NCI-H1092 (cell line): ENCODE measurements at places on chromosomes 16 and 17.

GRCh38 chr16:78264642-78265041, 165.2 kb downstream of the WWOX start:
- no peak for DNase-seq

- no peak for DNase-seq
Measured at GRCh38 chr17:79427621-79428539, 183.0 kb downstream of the RBFOX3 start.

DNA sequence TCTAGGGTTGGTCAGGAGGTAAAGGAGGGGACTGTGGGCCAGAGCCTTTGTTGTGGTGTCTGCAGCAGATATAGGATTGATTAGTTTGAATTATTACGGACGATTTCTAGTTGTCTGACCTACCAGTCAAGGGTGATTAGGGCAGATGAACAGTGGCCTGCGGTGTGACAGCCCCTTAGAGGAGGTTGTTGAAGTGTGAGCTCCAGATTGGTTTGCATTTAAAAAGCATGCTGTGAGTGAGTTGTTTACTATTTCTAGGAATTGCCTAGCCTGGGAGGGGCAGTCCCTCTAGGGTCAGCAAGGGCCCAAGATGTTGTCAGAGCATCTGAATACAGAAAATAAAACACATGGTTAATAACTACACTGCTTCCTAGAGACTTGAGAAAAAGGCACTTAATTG, 108.8 kb downstream of the ARHGAP44 start:
- DNase-seq: no peak

DNA sequence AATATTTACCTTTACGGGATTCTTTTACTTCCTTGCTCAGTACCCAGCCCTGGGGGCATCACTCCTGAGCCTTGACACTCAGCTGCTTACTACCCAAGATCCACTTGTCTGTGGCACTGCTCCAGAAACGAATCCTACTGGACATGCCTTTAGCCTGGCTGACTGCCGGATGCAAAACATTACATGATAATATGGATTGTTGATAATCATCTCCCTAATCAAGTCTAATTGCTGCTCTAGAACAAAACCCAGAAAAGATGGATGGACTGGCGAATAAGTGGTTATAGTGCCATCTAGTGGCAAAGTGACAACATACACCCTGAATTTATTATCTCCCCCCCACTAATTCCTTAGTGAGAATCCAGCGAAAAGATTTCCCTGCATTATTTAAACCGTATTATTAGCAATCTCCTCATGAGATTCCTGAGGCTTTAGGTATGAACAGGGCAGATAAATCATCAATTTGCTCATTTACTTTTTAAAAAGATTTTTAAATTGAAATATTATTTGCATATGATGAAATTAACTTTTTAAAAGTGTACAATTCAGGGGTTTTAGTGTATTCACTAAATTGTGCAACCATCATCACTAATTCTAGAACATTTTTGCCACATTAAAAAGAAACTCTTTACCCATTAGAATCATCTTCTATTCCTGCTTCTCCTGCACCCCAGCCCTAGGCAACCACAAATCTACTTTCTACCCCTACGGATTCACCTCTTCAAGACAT, 61.6 kb downstream of the RGS9 start:
- DNase-seq: peak; percentile 2

DNA sequence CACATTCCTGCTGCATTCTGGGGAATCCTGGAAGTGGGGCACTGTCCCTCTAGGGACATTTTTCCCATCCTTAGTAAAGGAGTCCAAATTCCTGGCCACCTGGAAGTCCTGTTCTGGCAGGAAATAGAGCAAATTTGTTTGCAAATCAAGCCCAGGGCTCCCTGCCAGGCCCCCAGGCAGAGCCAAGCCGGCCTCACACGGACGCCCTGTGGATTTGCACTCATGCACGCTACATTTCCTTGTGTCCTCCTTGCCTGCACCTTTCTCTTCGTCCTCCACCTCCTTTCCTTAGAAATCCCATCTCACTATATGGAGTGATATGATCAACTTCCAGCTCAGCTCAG, 7.0 kb upstream of the CALB2 start:
- no peak for DNase-seq

DNA sequence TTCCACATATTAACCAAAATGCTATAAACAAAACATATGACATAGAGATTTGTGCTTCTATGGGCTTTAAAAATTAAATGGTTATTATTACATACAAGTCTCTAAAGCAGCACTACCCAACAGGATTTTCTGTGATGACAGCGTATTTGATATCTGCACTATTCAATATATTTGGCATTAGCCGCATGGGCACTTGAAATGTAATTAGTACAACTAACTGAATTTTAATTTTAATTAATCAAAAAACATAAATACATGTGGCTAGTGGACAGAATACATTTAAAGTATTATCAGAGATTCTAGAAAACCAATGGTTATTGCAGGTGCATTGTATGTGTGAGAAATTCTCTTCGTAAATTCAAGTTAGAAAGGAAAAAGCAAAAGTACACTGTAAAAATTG, 45.9 kb downstream of the BRIP1 start:
- DNase-seq: no peak

DNA sequence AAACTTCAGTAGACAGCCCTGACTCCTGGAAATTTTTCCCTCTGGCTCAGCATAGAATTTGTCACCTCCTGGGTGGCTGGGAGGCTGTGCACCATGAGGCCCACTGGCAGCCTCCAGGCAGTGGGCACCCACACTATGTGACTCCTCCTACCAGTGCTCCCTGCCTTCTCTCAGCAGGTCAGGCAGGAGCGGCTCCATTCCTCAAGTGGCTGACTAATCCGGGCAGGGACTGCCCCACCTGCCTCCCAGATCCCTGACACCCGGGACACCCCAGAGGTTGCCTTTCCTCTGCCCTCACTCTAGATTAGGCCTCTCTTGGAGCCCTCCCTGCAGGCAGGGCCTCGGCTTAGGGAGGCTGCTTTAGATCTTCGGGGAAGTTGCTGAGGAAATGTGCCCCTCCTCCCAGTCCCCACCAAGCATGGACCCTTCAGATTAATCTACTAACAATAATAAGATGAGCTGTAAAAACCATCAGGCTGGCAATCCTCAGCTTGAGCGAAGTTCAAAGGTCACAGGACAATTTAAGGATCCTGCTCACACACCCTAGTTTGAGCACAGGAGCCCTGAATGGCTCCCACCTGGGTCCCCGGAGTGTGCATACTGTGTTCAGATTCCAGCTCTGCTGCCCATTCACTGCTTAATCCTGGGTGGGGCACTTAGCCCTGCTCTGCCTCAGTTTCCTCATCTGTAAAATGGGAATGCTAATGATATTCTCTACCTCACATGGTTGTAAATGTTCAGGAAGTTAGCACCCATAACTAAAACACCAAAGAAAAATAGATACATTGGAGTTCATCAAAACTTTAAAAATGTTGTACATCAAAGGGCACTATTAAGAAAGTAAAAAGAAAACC, 10.0 kb upstream of the MYCBPAP start:
- DNase-seq: no peak

DNA sequence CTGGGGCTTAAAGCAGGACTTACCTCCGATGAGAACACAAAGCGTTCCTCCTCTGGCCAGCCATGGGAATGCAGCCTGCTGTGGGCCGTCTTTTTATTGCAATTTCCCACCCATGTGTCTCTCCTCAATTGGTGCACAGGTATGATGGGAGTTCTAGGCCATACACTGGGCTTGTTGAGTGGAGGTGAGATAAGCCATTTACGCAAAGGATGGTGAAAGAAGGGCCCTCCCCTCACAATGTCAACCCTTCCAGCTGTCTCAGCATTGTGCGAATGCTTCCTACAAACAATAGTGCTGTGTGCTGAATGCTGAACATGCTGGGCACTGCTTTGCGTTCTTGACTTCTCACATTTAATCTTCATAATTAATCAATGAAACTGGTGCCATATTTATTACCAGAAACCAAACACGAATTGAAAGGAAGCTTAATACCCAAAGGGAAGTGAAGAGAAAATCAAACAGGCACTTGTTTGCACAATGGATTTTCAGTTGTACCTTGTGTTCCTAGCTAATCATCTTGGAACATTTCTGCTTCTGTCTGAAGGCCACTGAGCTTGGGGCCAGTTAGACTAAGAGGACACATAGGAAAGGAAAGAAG, at the start of gene GP2:
Gene GP2 (minus strand): TSS at position 70 of the 598 bp plus-strand sequence. CDS start 1,082 bp downstream, outside the sequence.
- DNase-seq: peak; percentile 5

DNA sequence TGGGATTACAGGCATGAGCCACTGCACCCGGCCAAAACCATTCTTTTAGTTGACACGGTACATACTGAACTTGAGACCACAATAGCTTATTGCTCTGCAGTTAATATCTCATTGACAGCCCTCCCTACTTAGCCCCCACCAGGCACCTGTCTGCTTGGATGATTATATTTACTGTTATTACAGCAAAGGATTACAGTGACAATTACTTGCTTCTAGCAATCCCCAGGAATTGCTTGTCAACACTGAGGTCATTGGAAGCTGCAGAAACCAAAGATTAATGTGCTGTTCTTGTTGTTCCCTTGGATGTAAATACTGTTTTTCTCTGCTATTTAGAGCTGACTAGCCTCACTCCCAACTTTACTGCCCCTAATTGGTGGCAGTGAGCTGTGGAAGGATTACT, 211.2 kb downstream of the LGALS9B start:
- no peak for DNase-seq

GRCh38 chr16:23509782-23510163, 521 bp downstream of the GGA2 start:
- no peak for DNase-seq

DNA sequence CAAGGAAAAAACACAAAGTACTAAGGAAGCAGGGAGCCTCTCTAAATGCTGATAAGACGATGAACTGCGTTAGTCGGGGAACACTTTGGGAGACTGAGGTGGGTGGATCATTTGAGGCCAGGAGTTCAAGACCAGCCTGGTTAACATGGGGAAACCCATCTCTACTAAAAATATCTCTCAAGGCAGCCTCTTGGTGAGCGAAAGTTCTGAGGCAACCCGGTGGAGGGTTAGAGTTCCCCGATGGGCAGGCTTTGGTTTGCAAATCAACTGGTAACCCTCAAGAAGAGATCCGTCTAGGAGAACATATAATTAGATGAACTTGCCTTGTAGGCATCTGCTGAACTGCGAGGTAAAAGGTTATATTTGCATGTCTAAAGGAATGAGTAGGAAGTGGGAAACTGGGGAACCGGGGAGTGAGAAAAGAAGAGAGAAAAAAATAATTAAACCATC, 44.6 kb downstream of the WSB1 start:
- DNase-seq: no peak

- no peak for DNase-seq
Measured at GRCh38 chr17:37389160-37389559, 13.4 kb downstream of the C17orf78 start.

DNA sequence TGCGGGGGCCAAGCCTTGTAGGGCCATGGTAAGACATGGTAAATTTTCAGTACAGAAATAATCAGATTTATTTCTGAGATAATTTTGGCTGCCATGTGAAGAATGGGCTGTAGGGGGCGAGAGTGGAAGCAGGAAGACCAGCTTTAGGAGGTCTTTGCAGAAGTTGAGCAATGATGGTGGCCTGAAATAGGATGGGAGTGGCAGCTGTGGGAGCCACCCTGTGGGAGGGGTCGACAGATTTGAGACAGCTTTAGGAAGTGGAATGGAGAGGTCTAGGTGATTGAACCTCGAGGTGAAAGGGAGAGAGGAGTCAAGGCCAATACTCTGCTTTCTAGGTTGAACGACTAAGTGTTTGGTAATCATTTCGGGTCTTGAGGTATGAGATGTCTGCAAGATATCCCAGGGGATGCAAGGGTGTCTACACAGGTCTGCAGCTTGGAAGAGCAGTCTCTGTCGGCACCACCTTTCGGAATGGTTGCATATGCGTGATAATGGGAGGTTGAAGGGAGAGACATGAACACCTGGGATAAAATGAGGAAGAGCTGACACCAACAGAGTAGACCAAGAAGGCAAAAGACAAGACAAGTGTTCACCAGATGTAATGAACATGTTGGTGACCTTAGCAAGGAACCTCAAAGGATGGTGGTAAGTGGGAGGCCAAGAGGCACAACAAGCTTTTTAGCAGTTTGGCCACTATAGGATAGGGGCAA, 4.2 kb upstream of the ATXN7L3 start:
- DNase-seq: peak; percentile 15

- DNase-seq: no peak
Measured at GRCh38 chr17:16297367-16298139, 55.7 kb downstream of the CENPV start.

GRCh38 chr17:32388613-32389459, 38.9 kb downstream of the ZNF207 start:
- no peak for DNase-seq

DNA sequence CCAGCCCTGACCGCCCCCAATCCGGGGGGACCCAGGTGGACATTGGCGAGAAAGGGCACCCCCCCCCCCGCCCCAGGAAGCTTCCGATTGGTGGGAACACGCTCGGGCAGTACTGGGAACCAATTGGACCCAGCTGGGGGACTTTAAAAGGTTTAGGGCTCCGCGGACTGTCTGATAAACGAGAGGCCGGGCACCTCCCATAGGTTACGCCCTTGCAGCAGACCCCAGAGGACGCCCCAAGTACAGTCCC, 245 bp downstream of the TMEM256 start:
- DNase-seq: peak; percentile 49

DNA sequence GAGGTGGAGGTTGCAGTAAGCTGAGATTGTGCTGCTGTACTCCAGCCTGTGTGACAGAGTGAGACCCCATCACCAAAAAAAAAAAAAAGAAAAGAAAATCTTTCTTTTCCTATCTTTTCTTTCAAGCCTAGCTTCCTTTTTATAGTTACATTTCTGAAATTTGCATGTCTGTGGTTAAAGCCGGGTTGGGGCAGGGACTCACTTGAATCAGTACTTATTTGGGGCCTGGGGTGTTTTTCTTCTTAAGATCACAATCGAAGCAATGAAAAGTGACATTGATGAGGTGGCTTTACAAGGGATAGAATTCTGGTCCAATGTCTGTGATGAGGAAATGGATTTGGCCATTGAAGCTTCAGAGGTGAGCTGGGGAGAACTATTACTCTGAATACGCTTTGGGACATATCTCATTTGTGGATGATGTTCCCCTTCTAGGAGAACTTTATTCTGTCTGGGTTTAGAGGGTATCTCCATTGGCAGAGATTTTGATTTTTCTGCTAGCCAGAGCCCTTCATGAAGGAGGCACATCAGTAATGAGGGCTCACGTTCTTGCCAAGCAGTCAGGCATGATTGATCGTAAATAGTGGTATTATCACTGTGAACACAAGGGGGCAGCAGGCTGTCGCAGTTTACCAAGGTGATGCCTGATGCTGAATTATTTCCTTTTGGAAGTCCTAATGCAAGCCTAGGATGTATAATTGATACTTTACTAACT, 14.3 kb downstream of the KPNB1 start:
- peak; percentile 23 for DNase-seq

DNA sequence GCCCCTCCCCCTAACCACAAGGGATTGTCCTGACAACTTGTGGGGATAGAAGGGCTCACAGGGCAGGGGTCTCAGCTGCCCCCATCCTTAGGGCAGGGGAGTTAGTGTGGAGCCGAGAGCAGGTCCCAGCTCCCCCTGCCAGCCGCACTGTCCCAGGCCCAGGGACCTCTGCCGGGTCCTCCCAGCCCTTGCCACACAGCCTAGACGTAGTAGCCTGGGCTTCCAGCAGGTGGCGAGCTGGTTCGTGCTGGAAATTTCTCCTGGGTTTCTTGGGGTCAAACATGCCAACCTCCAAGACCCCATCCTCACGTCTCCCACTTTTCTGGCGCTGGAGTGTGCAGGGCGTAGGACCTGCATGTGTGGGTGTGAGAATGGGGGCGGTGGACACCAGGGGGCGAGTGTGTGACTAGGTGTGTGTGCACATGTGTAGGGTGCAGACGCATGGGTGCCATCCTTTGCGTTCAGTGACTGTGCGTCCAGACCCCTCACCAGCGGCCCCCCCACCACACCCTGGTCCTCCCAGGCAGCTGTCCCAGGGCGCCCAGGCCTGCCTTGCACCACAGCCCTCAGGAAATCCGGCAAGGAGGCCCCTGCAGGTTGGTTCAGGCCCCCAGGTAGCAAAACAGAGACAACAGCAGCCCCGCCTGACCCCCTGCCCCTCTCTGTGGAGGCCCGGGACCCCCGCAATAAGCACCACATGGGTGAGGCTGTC, 29.5 kb downstream of the SBK1 start:
- DNase-seq: no peak
